ENCODE measurements at places on chromosomes 4 and X.

GRCh38 chrX:124940531-124940930 is 379.1 kb upstream of the TEX13C start:
- ATAC-seq: no peak

GRCh38 chr4:137536789-137537561 is 4.7 kb upstream of the PCDH18 start:
- ATAC-seq: no peak

- ATAC-seq: no peak
These were observed 109.8 kb upstream of the HPGD start for GRCh38 chr4:174631901-174632758.

- ATAC-seq: peak; percentile 14
These were observed 67.2 kb downstream of the NAA11 start for GRCh38 chr4:79258614-79259176.

- no peak for ATAC-seq
These were observed 860 bp upstream of the RPS6KA3 start for GRCh38 chrX:20267607-20267930.

DNA sequence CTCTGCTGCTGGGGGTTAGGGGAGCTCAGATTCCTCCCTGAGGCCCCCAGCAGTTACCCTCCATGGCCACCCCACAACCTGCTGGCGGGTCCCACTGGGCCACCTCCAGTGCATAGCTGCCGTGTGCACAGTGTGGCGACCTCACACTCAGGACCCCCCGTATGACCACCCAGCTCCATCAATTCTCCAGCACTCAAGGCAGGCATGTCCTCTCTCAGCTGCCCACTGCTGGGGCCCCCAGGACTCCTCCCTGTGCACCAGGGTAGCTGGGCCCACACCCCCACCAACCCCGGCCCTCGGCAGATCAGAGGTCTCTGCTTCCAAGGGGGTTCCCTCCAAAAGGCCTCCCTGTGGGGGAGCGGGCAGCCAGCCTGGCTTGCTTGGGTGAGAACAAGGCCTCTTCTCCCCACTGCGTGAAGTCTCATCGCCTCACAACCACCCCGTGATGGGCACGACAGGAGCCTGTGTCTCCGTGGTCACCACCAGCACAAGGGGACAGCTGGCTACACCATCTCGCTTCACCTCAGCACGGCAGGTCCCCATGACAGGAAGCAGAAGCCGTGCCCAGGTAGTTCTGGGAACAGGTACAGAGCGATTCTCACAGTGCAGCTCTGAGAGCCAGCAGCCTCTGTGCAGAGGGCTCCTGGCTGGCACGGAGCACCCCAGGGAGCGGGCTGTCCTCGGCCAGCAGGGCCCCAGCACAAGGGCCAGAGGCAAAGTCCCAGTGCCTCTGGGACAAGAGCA is 4.6 kb upstream of the HAUS3 start:
- no peak for ATAC-seq

Measured in stimulated activated memory B cell treated with anti-CD40 and anti-IgM and Interleukin-4, amounts not matched to agents 10 μg/mL and 1 μg/mL and 100 μg/mL, for 72 hours (primary cell).